Astrocyte of the cerebellum (primary cell): ENCODE measurements at places on chromosomes 4 and X.

GRCh38 chr4:164467493-164467892 lies 286.4 kb upstream of the SMIM31 start:
- no peak for DNase-seq

- DNase-seq: no peak
Measured at GRCh38 chr4:88807499-88807898, 109.9 kb upstream of the NAP1L5 start.

GRCh38 chr4:5852523-5853202 lies 40.2 kb downstream of the CRMP1 start:
- DNase-seq: no peak

GRCh38 chr4:85783483-85783882 lies 308.5 kb downstream of the ARHGAP24 start:
- DNase-seq: no peak

DNA sequence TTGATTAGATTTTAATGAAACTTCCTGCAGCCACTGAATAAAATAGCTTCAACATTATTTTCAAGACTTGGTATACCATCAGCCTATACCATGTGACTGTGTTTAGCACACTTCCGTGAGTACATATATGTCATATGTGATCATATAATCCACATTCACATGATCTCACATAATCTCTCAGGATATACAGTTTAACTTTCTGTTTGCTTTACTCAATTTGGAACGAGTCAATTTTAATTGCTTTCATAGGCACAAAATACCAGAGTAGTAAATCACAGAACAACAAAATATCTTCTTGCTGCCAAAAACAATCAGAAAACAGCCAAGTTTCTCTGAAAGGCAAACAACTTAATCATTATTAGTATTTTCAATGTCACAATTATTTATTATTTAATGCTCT lies 731.1 kb upstream of the DIAPH2 start:
- DNase-seq: no peak

DNA sequence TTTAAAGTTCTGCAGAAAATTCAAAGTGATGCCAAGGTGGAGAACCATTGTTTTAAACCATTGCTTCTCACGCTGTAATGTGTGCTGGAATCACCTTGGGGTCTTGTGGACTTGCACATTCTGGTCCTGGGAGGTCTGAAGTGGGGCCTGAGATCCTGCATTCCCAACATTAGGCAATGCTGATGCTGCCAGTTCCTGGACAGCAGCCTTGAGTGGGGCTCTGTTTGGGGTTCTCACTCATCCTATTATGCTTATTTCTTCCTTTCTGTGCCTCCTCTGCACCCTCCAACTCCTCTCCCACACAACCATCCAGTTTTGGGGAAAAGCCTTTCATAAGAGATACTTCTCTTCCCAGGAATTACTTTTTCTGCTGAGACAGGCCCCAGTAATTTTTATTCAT lies 44.2 kb upstream of the RASSF6 start:
- no peak for DNase-seq

GRCh38 chr4:136935305-136935704 lies 597.0 kb downstream of the PCDH18 start:
- DNase-seq: no peak

DNA sequence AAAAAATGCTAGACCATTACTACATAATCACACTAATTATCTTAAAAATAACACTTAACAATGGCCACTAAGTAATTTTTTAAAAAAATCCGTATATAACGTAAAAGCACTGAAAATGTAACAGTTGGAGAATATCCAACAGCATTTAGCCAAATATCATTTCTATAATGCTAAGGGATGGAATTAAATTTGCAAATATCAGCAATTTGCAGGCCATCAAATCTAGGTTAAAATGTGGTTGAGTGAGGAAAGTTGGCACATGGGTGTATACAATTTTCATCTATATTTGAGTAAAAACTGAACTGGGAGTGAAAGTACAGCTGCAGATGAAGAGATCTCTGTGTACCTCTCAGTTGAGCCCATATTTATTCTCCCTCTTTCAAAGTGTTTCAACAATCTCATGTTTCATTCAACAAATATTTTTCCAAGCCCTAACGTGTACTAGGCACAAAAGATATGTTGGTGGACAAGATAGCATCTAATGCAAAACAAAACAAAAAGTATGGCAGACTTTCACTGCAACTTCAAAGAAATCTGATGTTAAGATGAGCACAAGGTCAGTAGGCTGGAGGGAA lies 63.0 kb downstream of the MBNL3 start:
- no peak for DNase-seq

- DNase-seq: no peak
Measured at GRCh38 chr4:27005905-27006590, 145.4 kb downstream of the STIM2 start.

- DNase-seq: no peak
Measured at GRCh38 chr4:161463436-161463835, 700.4 kb downstream of the FSTL5 start.

DNA sequence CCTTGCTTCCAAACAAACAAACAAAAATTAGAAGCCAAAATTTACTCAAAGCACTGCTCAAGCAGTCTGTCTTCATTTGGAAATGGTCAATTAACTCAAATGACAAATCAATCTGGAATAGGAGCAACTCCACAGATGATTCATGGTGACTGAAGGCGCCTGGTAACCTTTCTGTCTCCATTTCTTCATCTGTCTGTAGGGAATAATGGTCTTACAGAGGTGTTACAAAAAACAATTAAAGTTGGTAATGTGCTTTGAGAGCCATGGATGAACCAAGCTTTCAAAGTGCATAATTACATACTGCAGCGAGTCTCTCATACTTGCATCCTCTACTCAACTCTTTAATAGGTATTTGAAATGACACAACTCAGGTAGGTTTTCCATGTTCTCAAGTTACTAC lies 38.3 kb upstream of the STAG2 start:
- no peak for DNase-seq

- no peak for DNase-seq
Measured at GRCh38 chrX:128754130-128754529, 701.9 kb upstream of the ACTRT1 start.

GRCh38 chrX:31201503-31201902 lies 129.7 kb upstream of the FTHL17 start:
- no peak for DNase-seq

DNA sequence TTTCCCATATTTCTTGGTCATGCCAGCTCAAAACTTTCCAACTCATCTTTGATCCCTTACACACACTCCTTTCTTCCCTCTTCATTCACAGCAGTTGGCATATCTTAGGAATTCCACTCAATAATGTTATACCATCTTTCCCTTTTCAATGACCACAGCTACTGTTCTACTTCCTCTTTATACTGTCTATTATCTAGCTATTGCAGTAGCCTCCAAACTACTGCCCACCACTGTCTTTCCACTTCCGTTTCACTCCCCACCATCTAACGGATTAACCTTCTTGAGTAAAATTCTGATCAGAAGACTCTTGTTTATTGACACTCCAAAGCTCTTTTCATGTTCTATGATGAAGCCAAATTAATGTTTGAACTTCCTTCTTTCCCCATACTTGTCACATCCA lies 55.8 kb downstream of the ADAMTS3 start:
- DNase-seq: no peak
